ENCODE measurements at places on chromosomes 1 and 21.

DNA sequence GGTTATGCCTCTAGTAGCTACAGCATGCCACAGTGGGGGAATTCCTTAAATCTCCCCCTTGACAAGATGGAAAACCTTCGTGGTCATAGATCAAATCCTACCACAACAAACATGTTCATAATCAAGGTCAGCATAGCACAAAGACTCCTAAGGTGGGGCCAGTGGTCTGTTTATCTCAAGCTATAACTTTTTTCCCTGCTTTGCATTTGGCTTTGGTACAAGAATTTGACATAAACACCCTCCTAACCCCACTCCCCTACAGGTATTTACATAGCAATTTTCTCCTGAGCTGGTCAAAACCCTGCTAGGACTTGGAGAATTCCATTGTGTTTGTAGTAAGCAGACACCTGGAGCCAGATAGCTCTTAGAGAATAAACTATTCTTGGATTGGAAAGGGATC, 58.5 kb downstream of the HIVEP3 start:
- no peak for DNase-seq

- DNase-seq, result no peak
These were observed 15.5 kb downstream of the TRPM2 start for GRCh38 chr21:44368711-44369446.

- no peak for DNase-seq
These were observed 20.7 kb downstream of the AGT start for GRCh38 chr1:230693221-230693620.

DNA sequence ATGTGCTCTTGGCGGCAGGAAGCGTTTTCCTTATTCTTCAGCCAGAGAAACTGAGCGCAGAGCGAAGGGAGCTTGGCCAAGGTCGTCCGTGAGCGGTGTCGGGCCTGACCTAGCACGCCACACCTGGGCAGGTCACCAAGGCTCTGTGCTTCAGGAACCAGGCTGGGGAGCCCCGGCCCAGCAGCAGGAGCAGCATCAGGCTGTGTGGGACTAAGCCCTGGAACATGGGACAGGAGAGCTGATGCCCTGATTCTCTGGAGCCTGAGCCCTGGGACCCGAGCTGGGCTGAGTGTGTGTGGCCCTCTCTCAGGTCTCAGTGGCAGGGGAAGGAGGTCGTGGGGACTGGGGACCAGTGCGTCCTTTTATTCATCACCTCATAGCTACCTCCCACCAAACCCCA, 65.2 kb upstream of the ABCG1 start:
- DNase-seq, result no peak

- DNase-seq, result no peak
These were observed 205.1 kb downstream of the TRABD2B start for GRCh38 chr1:47791879-47792608.

- no peak for DNase-seq
These were observed 1.9 kb downstream of the PLA2G2F start for GRCh38 chr1:20141001-20141400.

DNA sequence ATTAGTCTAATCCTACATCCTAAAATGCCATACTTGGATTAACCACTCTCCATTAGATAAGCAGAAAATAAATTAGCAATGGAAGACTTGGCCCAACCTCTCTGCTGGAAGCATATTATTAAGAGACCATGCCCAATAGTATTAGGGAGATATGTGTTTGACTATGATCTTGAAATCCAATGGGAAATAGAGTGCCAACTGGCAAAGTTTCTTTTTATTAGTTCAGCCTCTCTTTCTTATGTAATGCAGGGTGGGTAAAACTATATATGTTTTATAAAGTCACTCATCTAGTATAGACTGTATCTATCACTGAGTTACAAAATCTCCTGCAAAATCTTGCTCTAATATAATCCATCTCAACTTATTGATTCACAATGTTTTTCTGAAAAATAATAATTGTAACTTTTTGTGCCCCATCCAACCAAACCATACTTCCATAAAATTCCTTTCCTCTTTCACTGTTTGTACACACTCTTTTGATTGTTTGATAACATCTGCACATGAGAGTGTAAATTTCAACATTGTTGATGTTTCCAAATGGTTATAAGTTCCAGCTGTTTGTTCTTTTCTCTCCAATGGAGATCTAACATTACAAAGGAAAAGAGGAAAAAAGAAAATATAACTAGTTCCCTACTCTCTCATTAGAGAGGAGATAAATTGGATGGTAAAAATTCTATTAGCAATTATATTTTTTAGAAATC, 408.1 kb upstream of the ADGRL2 start:
- DNase-seq, result no peak

DNA sequence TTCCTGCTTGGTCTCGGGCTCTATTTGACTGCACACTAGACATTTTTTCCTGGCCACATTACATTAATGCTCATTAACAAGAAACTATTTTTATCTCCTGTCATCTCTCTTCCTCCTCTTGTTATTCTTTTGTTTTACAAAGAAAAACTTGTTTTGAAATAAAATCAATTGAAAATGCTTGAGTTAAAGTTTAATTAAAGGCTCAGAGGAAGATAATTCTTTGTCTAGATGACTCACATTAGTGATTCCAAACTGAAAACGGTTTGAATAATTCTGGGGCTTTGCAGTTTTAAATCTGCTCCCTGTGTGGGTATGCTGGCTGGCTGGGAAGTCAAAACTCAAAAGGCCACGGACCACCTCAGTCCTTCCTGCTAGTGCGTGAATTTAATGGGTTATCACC, 29.6 kb downstream of the RGS5 start:
- no peak for DNase-seq

DNA sequence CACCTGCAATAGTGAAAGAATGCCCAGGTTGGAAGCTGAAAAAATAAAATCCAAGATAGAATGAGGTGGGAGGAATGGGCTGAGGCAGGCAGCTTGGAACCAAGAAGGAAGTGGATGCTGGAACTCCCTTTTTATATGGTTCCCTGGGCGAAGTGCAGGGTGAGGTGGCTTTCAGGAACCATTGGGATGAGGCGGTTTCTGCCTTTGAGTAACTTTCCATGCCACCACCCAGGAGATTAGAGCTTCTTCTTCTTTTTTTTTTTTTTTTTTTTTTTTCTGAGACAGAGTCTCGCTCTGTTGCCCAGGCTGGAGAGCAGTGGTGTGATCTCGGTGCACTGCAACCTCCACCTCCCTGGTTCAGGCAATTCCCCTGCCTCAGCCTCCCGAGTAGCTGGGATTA, 17.8 kb upstream of the MRPS6 start:
- DNase-seq, result no peak

DNA sequence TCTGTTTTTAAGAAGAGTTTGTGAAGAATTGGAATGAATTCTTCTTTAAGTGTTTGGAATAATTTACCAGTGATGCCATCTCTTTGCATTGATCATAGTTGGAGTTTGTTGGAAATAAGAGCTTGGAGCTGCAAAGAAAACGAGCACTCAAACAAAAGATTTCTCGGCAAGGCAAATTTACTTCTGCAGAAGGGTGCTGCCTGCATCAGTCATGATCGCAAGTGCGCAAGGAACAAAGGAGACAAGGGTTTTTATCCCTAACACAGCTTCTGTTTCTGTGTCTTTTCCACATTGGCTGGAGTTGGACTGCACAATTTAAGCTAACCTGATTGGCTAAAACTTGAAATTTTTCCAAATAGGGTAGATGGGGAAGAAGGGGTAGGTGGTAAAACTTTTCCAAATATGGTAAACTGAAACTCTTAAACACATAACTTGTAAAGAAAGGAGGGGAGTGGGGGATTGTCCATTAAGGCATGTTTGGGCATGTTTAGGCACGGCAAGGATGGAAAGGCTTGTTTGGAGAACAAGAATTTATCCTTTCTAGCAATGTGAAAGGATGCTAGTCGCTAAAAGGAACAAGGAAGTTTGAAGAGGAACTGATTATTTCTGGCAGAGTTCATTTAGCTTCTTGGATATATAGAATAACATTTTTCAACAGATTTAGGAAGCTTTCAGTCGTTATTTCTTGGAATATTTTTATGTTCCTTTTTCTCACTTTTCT, 3.5 kb upstream of the AADACL4 start:
- DNase-seq, result no peak

DNA sequence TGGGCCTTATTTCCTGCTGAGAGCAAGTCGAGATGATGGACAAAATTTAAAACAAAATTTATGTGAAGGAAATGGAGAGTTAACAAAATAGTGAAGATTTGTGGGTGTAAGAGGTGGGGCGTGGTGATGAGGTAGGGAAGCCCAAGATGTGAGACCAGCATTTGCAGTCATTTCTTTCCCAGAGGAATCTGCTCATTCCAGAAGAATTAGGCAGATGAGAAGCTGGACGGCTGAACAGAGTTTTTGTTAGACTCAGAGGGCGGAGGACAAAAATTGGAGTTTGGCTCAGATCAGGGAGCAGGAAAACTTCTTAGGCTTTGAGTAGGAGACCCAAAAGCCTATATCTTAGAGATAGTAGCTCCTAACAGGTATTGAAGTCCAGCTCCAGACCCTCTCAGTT, 65.3 kb downstream of the CAMTA1 start:
- DNase-seq, result no peak

- DNase-seq, result no peak
These were observed 22.8 kb downstream of the DHRS3 start for GRCh38 chr1:12594966-12595756.

GRCh38 chr1:114078116-114078515, 75.6 kb downstream of the SYT6 start:
- no peak for DNase-seq
